ENCODE measurements at places on chromosomes 2 and 18. TPM values are rescaled to one million over a fixed set of nuclear protein-coding genes. Genes with fewer than 3 reads are reported as not detected.

GRCh38 chr2:109125593-109126500 lies 3.2 kb upstream of the SH3RF3 start:
- peaks cover 35% of the 10 kb centered on the region for H3K27me3 ChIP-seq
- no peak overlapping the region for H3K4me3 ChIP-seq
- peaks cover 22% of the 10 kb centered on the region for H3K4me1 ChIP-seq
- DNase-seq = no peak
- no peaks in the 10 kb centered on the region for H3K36me3 ChIP-seq

Gene SULT1C2
- total RNA-seq = 5.9 TPM

Gene OTOF
- total RNA-seq = 0.05 TPM

Gene BOLL
- total RNA-seq = not detected

GRCh38 chr2:215870986-215871385 lies 142.4 kb downstream of the MREG start:
- no peaks in the 10 kb centered on the region for H3K27me3 ChIP-seq
- H3K27ac ChIP-seq = peak overlapping the region; percentile 92
- no peak overlapping the region for H3K4me3 ChIP-seq
- no peaks in the 10 kb centered on the region for H3K36me3 ChIP-seq
- DNase-seq = no peak

GRCh38 chr2:196801674-196802261 lies 2.3 kb upstream of the GTF3C3 start:
- DNase-seq = no peak
- H3K27me3 ChIP-seq = peaks cover 12% of the 10 kb centered on the region
- H3K4me1 ChIP-seq = peaks cover 12% of the 10 kb centered on the region
- H3K36me3 ChIP-seq = peaks cover 9% of the 10 kb centered on the region
- H3K4me3 ChIP-seq = no peak overlapping the region
- peak overlapping the region; percentile 42 for H3K27ac ChIP-seq

DNA sequence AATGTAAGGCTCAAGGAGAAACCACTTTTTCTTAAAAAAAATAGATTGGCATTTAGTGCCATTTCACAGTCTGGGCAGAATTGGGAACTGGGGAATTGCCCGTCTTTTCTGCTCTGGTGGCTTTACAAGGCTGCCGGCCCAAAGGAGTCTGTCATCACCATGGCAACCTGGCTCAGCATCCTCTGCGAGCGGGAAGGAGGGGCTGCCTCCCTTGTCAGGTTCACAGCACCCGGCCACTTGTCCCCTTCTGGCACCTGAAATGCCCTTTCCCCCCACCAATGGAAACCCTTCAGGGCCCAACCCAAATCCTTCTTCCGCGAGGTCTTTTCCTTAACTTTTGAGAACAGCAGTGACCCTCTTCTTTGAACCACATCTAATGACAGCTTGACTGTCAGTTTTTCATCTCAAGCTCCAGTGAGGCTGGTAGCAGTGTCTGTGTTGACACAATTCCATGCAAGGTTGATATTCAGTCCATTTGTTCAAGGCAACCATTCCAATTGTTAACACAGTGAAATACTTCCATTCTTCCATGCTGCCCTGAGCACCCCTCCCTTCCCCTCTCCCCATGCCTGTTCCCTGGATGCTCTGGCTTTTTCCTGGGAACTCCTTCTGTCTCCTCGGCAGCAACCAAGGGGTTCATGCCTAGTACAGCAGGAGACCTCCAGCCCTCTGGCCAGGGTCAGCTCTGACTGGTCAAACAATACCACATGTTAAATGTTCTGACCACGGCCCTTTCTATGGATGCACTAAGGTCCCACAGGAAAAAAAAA lies 79.6 kb downstream of the DNER start:
- no peak overlapping the region for H3K27ac ChIP-seq
- H3K4me3 ChIP-seq = no peak overlapping the region
- no peaks in the 10 kb centered on the region for H3K27me3 ChIP-seq

DNA sequence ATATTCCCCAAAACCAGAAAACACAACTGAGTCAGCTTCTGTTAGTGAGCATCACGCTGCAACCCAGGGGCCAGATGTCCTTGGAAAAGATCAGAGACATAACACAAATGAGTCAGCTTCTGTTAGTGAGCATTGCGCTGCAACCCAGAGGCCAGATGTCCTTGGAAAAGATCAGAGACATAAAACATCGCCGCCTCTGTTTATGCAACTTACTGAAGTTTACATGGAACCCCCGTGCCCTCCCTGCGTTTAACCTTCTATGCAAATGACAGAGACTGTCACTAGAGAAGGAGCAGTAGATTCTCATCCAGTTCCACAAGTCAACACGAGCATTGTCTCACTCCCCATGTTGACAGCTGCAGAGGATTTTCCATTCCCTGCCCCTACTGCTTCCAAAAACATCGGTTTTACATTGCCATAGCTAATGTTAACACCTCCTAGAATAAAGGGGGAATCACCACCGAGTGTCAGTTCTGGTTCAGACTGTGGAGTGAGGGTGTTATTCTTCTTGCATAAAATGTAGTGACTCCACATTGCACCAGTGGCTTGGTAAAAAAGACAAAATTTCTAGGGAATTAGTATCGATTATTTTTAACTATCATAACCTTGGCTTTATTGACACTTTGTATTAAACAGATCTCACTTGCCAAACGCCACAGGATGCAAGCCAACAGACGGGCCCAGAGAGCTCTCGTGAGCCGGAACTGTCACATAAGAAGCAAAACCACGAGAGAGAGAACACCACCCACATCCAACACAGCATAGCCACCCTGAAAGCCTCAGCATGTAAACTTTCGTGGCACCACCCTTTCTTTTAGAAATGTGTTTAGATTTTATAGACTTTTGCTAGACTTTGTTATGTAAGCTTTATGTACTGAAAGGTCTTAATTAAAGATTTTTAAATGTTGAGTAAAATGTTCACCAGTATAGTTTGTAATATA lies 87.7 kb downstream of the SH3YL1 start:
- peaks cover 6% of the 10 kb centered on the region for H3K4me1 ChIP-seq
- no peak for DNase-seq
- H3K27ac ChIP-seq = no peak overlapping the region
- H3K27me3 ChIP-seq = peaks cover 28% of the 10 kb centered on the region

Gene STAT4
- total RNA-seq = 2.1 TPM

DNA sequence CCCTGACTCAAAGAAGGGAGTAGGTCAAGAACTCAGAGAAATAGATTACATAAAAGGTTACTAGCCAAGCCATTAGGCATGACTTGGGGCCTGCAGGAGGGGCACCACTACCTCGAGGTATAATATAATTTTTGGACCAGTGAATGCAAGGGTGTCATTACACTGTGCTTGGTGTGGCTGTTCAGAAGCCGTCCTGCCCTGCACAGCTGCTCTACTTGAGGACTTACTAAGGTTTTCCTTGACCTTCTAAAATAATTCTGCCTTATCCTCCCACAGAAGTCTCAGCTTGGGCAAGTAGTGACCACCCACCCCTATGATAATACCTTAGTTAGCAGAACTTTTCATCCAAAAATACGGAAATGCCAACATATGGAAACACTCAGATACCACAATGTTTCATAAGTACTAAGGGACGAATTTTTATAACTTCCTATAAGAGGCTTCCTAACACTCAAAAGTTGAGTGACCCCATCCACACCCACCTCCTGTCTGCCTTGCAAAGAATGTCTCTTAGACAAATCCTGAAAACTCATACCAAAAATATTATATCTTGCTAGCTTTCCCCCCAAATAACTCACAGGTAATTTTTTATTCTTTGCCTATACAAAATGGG lies 17.7 kb upstream of the ATG16L1 start:
- no peak for DNase-seq
- no peaks in the 10 kb centered on the region for H3K36me3 ChIP-seq
- no peaks in the 10 kb centered on the region for H3K27me3 ChIP-seq
- no peak overlapping the region for H3K4me3 ChIP-seq
- no peaks in the 10 kb centered on the region for H3K4me1 ChIP-seq
- H3K27ac ChIP-seq = no peak overlapping the region

Gene ACOXL
- 1.4 TPM for total RNA-seq

- no peak overlapping the region for H3K4me3 ChIP-seq
- no peaks in the 10 kb centered on the region for H3K4me1 ChIP-seq
- no peak for DNase-seq
- no peak overlapping the region for H3K27ac ChIP-seq
- no peaks in the 10 kb centered on the region for H3K36me3 ChIP-seq
These were observed 43.8 kb upstream of the KCNE4 start for GRCh38 chr2:223008162-223008561.

Gene CACNB4
- 5.6 TPM for total RNA-seq

Gene RUFY4
- total RNA-seq = not detected

Gene PCARE
- not detected for total RNA-seq

Gene ALPP
- 0.27 TPM for total RNA-seq

GRCh38 chr2:221088506-221088905 lies 483.6 kb downstream of the EPHA4 start:
- no peak for DNase-seq
- H3K4me3 ChIP-seq = no peak overlapping the region
- H3K27me3 ChIP-seq = peaks cover 21% of the 10 kb centered on the region
- H3K4me1 ChIP-seq = peaks cover 5% of the 10 kb centered on the region

GRCh38 chr18:51345848-51346391 lies 148.4 kb upstream of the MEX3C start:
- H3K4me1 ChIP-seq = no peaks in the 10 kb centered on the region
- no peaks in the 10 kb centered on the region for H3K27me3 ChIP-seq
- H3K4me3 ChIP-seq = no peak overlapping the region
- no peak for DNase-seq
